ENCODE measurements at places on chromosomes 16 and 17.

DNA sequence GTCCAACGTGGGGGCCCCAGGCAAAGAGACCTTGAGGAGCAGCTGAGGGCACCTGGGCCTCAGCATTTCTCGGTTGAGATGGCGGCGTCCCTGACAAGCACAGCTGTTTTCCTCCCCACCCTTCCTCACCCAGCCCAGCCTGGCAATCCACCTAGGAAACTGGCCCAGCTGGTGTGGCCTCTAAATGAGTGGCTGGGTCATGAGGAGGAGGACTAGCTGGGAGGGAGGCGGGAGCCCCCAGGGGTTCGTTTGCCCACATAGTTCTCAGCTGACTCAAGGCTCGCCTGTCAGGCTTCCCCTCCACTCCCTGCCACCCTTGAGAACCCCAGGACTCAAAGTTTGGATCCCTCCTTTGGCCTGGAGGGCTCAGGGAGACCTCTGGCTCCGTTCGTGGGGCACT lies 5.9 kb downstream of the RNF222 start:
- DNase-seq = no peak

DNA sequence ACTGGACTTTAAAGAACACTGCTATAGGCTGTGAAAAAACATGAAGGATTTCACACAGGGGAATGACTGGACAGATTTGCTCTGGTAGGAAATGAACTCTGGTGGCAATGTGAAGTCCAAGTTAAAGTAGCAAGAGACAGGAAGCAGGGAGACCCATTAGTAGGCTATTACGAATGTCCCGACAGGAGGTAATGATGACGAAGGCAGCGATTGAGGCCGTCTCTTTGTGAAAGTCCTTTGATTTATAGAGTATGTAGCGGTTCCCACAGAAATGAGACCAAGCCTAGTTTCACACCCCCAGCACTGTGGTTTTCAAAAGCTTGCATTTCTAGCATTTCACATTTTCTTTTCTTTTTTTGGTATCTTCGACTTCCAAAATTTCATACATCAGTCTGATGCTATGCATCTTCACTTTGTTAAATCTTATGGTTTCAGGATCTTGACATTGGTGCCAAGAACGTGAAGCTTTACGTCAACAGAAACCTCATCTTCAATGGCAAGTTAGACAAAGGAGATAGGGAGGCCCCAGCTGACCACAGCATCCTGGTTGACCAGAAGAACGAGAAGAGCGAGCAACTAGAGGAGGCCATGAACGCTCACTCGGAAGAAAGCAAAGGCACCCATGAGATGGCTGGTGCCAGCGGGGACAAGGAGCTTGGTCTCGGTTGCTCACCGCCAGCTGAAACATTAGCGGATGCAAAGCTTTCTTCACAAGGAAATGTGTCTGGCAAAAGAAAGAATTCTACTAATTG lies 189.8 kb downstream of the KATNIP start:
- DNase-seq = no peak

GRCh38 chr16:81558444-81559175 lies 114.0 kb downstream of the CMIP start:
- peak; percentile 75 for DNase-seq

GRCh38 chr17:48642059-48642842 lies 16.1 kb upstream of the HOXB9 start:
- no peak for DNase-seq

- DNase-seq = peak; percentile 98
Measured at GRCh38 chr16:4614571-4615383, at the start of gene UBALD1. UBALD1 (minus strand) TSS chr16:4614888; CDS start chr16:4614797, 91 bp downstream.

DNA sequence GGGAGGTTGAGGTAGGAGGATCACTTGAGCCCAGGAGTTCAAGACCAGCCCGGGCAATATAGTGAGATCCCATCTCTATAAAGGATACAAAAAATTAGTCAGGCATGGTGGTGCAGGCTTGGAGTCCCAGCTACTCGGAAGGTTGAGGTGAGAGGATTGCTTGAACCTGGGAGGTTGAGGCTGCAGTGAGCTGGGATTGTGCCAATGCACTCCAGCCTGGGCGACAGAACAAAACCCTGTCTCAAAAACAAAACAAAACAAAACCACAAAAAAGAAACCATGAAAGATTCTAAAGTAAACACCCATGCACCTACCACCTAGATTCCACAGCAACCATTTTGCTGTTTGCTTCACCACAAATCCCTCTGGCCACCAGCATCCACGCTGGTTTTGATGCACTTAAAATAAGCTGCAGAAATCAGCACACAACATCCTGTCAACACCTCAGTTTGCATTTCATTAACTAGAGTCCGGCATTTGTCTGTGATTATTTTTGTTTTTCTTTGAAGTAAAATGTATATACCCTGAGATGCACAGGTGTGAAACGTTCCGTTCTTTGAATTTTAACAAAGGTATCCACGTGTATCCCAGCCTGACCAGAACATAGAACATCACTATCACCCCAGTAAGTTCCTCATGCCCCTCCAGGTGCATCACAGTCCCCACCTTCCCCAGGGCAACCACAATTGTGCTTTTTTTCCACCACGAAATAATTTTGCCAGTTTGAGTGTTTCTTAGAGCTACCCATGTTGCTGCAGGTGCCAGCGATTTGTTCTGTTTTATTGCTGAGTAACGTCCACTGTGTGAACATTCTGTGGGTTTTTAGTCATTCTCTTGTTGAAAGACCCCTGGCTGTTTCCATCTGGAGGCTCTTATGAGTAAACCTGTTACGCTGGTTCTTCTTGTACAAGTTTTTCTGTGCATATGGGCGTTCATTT lies 191.5 kb downstream of the SEC14L1 start:
- no peak for DNase-seq

GRCh38 chr16:7976563-7976962 lies 613.7 kb downstream of the TMEM114 start:
- no peak for DNase-seq

DNA sequence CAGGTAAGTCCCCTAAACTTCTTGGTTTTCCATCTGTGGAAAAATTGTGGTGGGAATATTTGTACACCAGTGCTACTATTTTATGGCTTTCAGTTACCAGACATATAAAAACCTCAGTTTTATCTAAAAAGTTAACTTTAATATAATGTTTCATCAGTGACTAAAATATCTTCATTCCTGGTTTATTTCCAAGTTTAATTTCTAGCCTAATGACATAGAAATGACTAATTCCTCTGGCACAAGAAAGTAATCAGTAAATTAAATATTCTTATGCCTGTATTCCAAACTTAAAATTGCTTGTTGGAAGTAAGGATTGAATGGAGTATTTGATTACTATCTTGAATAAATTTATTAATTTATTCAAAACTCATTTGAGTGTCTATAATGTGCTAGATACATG lies 757.0 kb downstream of the CDH11 start:
- no peak for DNase-seq

- DNase-seq = peak; percentile 40
Measured at GRCh38 chr17:7932483-7932891, 481 bp downstream of the CNTROB start.

DNA sequence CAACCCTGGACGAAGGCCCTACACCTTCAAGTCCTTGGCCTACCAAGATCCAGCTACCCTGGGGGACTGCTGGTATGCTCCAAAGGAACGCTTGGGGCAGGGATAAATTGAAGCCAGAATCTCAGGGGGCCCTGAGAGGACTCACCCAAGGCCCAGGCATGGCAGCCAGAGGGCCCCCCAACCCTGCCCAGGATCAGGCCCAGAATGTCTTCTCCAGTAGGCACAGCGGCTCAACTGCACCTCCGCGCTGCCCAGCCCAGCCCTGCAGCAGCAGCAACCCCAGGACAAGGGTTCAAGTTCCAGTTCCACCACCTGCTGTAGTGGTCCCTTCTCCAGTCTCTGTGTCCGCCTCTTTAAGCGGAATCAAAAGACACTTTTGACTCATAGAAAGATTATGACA lies 2.2 kb downstream of the TFAP4 start:
- no peak for DNase-seq

DNA sequence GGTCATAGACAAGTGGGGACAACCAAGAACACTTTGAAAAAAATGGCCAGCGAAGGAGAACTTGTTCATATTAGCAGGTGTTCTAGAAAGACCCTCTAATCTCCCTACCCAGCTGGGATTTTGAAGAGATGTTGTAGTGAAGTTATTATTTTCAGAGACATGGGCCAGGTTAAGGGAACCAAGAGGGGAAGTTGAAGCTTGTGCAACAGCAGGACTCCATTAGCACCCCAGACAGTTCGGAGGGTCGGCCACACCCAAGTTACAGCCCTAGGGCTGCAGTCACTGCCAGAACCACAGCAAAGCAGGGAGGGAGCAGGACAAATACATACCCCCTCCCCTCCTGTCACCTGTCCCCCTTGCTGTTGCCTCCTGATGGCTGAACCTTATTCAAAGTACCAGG lies 42.3 kb downstream of the WSB1 start:
- DNase-seq = no peak

- no peak for DNase-seq
Measured at GRCh38 chr16:87715658-87716057, 50.1 kb downstream of the KLHDC4 start.

GRCh38 chr17:62650587-62650986 lies 23.1 kb downstream of the MRC2 start:
- no peak for DNase-seq

DNA sequence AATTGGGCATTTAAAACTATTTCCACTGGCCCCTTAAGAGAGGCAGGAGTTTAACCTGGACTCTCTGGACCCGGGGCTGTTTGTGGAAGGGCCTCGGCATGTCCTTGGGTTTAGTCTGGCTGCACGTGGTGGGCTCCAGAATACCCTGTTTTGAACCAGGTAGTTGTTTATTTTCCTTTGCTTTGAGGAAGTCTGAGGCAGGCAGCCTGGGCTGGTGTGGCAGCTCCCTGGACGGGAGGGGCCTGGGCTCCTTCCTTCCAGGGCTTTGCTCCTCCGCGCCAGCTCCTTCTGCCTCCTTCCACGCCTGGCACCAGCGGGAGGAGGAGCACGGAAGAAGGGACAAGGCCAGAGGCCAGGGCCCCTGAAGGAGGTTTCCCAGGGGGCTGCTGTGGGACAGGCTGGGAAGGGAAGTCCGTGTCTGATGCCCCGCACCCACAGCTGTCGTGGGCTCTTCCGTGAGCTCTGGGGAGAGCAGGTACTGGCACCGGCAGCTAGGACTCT lies 15.5 kb downstream of the BANP start:
- DNase-seq = no peak

DNA sequence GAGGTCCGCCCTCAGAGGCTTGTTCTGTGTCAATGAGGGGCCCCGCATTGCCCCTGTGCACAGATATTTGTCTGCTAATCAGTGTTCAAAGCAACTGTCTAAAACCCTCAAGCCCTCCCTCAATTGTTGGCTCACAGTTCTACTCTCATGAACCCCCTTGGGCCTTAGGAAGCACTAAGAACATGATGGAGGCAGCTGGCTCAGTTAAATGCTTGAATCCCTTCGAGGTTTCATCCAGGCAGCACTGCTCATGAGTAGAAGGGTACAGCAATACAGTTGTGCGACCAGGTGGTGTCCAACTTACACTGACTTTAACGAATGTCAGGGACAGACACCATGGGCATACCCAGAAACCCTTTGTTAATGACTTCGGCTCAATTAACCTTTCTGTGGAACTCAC lies 89.2 kb upstream of the WSCD1 start:
- no peak for DNase-seq

DNA sequence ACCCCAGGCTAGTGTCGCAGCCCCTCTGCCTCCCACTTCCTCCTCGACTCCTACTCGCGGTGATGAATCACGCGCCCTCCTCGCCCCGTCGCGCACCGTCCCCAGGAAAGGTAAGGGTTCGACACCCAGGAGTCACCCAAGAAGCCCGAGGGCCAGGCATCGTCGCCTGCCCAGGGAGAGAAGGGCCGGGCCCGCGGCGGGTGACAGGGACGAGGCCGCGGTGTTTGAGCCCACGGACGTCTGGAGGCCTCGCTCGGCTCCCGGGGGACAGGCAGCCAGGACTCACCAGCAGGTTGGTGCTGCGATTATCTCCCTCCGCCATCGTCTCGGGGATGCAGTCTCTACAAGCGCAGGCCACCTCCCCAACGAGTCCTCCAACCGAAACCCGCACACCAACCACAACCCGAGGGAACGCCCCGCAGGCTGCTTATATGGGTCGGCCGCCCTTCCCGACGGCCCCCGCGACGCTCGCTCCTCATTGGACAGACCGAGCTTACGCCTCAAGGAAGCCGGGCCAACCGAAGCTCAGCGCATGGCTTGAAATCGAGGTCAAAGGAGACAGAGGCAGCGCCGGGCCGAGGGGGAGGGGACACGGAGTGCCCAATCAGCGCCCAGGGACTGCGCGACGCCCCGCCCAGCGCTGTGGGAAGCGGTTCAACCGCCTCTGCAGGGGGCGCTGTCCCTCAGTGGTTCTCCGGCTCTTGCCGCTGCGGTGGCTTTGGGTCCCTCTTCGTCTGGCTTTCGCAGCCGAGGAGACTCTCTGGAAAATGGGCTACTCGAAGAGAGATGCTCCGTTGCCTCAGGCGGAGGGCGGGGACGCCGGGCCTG lies at the start of gene ARL6IP1:
ARL6IP1 (minus strand) TSS at position 405 of the 828 bp plus-strand sequence; CDS start at position 322, 83 bp downstream.
- DNase-seq = peak; percentile 100

GRCh38 chr17:81832608-81833159 lies 407 bp downstream of the MCRIP1 start:
- no peak for DNase-seq

DNA sequence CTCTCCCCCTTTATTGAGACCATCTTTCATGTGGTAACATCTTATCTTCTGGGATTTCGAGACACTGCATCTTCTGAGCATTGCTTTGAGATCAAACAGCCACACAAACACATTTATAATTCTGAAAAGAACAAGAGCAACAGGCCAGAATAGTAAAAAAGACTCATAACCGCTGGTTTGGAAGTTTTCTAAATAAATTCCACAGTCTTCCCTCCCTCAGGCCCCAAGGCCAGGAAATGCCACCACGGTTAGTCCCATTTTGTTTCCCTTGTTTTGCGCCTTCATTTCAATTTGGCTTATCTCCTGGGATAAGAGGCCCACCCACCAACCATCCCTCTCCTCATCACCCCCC lies 25.3 kb downstream of the LITAF start:
- no peak for DNase-seq

GRCh38 chr16:89549007-89549700 lies 11.3 kb upstream of the RPL13 start:
- DNase-seq = no peak

GRCh38 chr16:13205352-13205751 lies 304.0 kb downstream of the SHISA9 start:
- no peak for DNase-seq

DNA sequence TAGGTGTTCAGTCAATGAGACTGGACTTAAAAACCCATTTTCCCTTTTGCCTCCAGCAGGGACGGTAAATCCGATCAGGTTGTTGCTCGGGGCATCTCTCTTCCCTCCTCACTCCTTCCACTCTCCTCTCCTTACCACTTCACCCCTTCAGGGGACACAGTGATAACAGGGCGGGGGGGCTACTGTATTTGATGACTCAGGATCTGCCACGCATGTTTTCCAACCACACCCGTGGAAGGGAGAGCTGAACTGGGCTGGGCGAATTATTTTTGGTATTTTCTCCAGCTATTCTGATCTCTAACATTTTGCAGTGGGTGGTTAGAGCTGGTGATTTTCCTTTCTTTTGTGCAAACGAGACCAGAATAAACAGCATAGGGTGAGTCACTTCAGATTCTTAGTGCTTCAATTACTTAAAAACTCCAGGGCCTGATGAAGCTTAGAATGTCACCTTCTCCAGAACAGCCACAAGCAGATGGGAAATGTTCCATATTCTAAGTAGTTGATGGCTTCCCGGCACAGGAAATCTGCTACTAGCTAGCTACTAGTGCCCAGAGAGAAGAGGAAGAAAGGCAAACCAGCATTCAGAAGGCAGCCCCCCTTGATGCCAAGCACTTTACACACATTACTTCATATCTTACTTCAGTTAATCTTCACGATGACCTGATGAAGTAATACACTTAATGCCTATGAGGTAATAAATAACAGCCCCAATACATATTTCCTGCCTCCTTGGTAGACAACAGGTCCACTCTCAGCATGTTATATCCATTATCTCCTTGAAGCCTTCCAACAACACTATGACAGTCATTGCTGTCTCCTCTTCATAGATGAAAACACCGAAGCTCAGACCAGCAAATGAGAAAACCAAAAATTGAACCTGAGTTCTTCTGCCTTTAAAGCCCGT lies 74.1 kb downstream of the ASIC2 start:
- no peak for DNase-seq
